ENCODE measurements at places on chromosomes 13 and 19. TPM values are rescaled to one million over a fixed set of nuclear protein-coding genes. Genes with fewer than 3 reads are reported as not detected.

CLEC17A gene
- total RNA-seq = not detected

ZNF677 gene
- total RNA-seq = 4.6 TPM

SBNO2 gene
- 75.7 TPM for total RNA-seq

SIGLEC9 gene
- total RNA-seq = not detected

AP1M2 gene
- total RNA-seq = 51.0 TPM

TMEM86B gene
- total RNA-seq = 2.4 TPM

PSG2 gene
- not detected for total RNA-seq

EXOC3L2 gene
- total RNA-seq = 0.13 TPM

AKT2 gene
- 91.8 TPM for total RNA-seq

PLIN4 gene
- 0.13 TPM for total RNA-seq

METTL21C gene
- total RNA-seq = not detected

SULT2B1 gene
- not detected for total RNA-seq

CRX gene
- total RNA-seq = not detected

THAP8 gene
- 4.4 TPM for total RNA-seq

GRK1 gene
- total RNA-seq = not detected

C13orf42 gene
- not detected for total RNA-seq

GIPR gene
- total RNA-seq = 0.51 TPM

DLEU7 gene
- not detected for total RNA-seq

SHISA7 gene
- total RNA-seq = not detected

ALOX5AP gene
- 2.3 TPM for total RNA-seq

C1QTNF9B gene
- total RNA-seq = 0.38 TPM
